ENCODE measurements at places on chromosomes 7 and 10.

DNA sequence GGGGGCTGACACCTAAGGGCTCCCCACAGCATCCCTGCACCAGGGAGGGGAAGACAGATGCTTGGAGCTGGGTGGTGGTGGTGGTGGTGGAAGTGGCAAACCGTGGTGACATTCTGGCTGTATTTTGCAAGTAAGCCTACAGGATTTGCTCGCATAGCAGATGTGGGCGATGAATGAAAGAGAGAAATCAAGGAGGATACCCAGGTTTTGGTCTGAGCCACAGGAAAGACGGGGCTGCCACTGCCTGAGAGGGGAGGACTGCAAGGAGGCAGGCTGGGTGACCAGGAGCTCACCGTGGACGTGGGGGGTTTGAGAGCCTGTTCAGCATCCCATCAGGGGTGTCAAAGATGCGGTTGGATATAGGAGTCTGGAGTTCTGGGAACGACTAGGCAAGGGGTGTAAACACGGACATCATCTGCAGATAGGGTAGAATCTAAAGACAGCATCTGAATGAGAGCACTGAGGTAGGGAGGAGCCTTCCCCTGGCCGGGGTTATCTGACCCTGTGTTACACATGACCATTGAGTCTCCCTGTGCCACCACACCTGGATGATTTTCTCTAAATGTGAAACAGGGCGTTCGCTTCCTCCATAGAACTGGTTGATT, 49.7 kb downstream of the TSPAN15 start:
- no peak for DNase-seq

GRCh38 chr10:48533951-48534720, 70.7 kb downstream of the ARHGAP22 start:
- no peak for DNase-seq

GRCh38 chr10:48199580-48200377, 74.7 kb downstream of the FRMPD2 start:
- DNase-seq = no peak

DNA sequence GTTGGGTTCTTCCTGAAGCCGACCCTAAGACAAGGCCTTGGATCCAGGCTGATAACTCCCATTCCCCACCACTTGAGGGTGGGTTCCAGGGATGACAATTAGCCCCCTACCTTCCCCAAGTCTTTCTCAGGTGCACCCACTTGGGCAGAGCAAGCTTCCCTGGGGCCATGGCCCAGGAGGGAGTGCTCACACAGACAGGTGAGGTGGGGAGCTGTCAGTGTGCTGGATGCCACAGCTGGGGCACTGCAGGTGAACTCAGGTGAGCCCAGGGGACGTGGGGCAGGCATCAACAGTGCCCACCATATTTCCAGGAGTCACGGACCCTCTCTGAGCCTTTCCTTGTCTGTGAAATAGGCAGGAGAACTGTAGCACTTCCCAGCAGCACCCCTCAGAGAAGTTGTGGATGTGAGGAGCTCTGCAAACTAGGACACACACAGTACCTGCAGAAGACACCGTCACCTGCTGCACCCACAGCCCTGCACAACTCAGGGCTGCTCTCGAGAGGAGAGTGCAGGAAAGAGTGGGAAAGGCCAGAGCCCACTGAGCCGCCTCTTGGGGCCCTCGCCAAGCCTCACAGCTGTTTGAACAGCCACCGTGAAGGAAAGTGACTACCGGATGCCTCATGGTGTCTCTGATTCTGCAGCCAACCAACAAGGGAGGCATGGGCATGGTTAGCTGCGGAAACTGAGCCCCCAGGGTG, 17.9 kb downstream of the SH3PXD2A start:
- DNase-seq = no peak

DNA sequence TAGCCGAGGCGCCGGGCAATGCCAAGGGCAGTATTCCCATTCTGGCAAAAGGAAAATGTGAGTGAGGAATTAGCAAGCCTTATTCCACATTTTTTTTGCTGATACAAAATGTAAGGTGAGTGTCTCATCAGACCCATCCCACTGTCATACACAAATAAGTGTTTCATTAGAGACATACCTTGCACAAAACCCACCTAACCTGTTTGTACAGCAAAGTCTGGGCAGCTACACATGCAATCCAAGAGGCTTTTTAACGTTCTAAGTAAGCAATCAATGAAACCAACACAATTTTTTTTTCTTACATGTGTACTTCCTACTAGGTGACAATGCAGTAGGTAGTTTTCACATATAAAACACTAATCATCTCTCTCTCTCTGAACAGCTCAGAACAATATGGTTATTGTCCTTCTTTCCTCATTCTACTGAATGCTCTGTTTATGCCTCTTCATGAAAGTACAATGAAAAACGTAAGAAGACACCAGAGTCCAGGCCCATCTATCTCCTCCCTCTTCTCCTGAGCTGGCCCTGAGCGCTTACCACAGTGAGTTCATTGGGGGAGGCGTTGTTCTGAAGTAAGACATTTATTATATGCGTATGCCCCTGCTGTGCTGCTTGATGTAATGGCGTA, 217.2 kb downstream of the ANK3 start:
- DNase-seq = no peak

Measured in NCI-H1694 (cell line).